ENCODE measurements at places on chromosomes 4 and X. TPM values are rescaled to one million over a fixed set of nuclear protein-coding genes. Genes with fewer than 3 reads are reported as not detected.
A peak's percentile ranks its signal among the peaks of the same experiment; 100 is the strongest.

GRCh38 chr4:39037941-39038340 is 5.7 kb upstream of the TMEM156 start:
- DNase-seq: no peak

The PABPC1L2A gene
- total RNA-seq: not detected

DNA sequence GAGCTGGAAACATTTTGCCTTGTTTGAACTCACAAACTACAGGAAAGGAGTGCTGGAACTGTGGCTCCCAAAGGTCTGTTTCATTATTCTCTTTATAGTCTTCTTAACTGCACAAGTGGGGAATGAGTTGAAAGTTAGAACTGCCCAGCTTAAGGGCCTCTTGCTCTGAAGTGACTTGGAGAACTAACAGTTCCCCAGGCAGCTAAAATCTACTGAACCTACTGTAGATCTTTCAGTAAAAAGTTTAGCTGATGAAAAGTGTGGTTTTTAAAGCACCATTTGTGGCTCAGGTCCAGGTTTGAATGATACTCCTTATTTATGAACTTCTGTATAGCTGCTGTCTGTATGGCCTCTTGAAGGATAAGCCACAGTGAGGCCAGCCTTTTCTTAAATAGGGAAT is 353.8 kb downstream of the MAPK10 start:
- DNase-seq: no peak

DNA sequence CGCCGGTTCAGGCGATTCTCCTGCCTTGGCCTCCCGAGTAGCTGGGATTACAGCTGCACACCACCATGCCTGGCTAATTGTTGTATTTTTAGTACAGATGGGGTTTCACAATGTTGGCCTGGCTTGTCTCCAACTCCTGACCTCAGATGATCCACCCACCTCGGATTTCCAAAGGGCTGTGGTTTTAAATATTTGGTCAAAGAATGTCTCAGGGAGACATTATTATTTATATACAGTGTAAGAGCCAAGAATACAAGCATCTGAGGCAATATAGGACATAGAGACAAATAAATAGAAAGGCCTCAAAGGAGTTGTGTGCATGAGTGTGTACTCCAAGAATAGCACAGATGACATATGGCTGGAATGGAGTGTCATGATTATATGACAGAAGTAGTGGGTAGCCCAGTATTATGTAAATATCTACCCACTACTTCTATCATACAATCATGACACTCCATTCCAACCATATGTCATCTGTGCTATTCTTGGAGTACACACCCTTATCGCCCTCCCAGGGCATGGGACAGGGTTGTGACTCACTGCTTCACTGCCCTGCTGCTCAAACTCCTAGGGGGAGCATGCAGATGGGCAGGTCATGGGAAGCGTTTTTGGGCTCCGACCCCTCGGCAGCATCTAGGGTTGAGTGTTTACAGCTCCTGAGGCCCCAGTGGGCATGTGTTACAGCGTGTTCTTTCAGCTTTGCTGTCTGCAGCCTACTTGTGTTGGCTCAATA is 1649.8 kb upstream of the PCDH10 start:
- peak; percentile 35 for DNase-seq

DNA sequence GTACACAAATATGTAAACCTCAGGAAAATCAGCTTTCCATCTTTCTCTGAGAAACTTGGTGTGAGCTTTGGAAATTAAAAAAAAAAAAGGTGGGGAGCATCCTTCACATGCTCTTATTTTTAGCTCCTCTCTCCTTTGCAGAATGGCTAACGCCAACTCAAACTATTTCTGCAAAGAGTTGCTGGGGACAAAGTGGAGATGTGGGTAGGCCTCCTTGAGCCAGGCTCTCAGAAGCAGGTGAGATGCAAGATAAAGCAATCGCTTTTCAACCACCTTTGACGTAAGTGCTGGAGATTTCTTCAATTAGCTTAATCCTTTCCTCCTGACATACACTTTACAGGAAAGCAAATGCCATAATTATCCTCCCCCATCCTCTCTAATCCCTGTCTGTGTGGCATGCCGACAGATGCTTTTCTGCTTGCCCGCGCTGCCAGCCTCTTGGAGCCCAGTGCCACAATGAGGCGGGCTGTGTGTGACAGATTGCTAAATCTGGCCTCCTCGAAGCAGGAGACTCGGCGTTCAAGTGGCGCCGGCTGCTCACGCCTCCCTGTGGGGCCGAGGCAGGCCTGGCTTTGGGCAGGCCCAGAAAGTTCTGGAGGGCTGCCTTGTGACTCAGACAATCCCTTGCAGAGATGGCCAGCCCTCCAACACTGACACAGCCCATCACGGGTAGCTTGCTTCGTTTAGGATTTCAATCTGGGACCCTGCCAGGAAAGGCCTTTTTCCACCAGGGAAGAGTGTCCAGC is 64.9 kb upstream of the SOD3 start:
- no peak for DNase-seq
